Activated naive CD8-positive, alpha-beta T cell treated with anti-CD3 and anti-CD28 coated beads, Interleukin-2, amount 10 ng/mL, durations not matched to agents 7 days and 5 days (primary cell): ENCODE measurements at places on chromosomes 5 and 9.

DNA sequence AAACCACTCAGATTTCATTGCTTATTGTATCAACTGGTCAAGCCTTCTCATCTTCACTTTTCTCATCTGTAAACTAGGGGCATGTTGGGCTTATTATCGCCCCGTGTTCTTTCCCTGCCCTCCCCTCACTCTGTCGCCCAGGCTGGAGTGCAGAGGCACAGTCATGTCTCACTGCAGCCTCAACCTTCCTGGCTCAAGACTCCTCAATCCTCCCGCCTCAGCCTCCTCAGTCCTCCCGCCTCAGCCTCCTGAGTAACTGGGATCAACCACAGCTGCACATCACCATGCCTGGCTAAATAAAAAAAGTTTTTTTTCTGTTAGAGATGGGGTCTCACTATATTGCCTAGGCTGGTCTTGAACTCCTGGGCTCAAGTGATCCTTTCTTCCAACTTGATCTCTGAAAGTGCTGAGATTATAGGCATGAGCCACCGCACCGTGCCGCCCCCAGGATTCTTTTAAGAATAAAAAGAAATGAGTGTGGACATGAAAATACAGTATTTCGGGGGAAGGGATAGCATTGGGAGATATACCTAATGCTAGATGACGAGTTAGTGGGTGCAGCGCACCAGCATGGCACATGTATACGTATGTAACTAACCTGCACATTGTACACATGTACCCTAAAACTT is 2.0 kb downstream of the MAML1 start:
- no peak for DNase-seq

DNA sequence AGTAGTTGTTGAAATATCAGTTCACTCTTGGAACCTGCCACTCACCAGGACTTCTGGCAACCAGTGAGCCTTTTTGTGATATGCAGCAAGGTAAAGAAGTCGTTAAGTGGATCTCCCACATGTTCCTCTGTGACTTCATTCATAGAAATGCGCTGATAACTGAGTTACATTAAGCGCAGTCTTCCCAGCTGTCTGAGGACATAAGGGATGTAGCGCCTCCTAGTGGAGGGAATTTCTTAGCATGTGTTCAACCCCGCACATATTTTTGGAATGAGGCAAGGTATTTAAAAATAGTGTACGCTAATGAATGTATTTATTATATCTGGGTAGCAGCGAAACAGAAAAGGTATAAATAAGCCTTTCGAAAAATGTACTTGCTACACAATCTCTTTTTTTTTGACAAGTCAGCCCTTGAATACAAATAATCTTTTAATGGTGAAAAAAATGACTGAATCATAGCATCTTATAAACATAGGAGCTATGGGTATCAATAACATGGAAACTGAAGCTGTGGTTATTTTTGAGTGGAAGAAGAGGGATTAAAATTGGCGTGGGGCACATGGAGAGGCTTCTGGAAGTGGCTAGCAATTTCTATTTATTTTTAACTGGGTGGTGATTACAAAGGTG is 38.0 kb downstream of the PALM2AKAP2 start:
- DNase-seq, result no peak

- no peak for DNase-seq
Measured at GRCh38 chr5:9877488-9877887, 247.3 kb upstream of the TAS2R1 start.

DNA sequence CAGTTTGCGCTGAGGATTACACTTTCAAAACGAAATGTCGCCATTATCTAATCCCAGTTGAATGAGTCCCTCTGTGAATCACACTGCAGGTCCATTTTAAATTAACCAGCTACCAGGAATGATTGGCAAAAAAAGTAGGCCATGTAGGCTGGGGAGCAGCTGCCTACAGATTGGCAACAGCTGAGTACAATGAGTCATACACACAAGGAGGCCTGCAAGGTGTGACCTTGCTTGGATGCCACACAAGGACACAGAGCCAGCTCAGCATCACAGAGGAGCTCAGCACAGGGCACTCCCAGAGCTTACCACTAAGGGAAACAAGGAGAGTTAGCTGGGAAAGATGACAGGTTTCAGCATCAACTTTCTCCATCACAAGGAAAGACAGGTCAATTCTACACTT is 12.9 kb downstream of the HAVCR1 start:
- no peak for DNase-seq
